Activated T-cell treated with anti-CD3 and anti-CD28 coated beads for 24 hours (primary cell): ENCODE measurements at places on chromosomes 12 and 14.

GRCh38 chr12:63440048-63440447 lies 228.2 kb downstream of the DPY19L2 start:
- no peak for DNase-seq

- DNase-seq, result no peak
Measured at GRCh38 chr12:49461221-49461620, 77.6 kb upstream of the KCNH3 start.

DNA sequence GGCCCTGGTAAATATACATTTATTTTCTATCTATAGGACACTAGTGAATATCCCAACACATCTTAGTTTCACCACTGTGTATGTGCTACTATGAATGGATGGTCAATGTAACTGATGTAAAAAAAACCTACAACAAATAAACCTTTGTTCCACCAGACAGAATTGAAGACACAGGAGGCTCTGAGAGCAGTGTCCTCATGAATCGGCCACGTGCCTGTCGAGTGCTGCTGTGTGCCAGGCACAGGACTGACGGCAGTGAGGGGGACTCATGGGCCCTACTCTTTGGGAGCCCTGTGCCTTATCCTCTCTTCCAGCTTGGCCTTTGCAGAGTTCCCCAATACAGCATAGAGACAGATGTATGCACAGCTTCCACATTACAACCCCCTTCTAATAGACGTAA lies 18.2 kb downstream of the CINP start:
- no peak for DNase-seq

DNA sequence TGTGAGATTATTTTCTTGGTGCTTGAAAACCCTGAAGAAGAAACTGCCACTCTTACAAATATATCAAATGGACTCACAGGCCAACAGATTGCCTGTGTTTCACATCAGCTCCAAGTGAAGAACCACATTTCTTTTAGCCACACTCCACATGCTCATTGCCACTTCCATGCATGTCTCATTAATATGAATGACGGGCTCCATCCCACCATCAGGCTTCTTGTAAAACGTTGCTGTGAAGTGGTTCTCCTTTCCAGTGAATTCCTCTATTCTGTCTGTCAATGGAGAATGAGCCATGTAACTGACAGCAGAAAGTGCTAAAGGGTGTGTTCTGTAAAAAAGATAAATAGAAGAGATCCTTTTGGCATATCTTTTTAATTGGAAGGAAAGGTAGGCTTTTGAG lies 188.2 kb upstream of the RMST start:
- no peak for DNase-seq

DNA sequence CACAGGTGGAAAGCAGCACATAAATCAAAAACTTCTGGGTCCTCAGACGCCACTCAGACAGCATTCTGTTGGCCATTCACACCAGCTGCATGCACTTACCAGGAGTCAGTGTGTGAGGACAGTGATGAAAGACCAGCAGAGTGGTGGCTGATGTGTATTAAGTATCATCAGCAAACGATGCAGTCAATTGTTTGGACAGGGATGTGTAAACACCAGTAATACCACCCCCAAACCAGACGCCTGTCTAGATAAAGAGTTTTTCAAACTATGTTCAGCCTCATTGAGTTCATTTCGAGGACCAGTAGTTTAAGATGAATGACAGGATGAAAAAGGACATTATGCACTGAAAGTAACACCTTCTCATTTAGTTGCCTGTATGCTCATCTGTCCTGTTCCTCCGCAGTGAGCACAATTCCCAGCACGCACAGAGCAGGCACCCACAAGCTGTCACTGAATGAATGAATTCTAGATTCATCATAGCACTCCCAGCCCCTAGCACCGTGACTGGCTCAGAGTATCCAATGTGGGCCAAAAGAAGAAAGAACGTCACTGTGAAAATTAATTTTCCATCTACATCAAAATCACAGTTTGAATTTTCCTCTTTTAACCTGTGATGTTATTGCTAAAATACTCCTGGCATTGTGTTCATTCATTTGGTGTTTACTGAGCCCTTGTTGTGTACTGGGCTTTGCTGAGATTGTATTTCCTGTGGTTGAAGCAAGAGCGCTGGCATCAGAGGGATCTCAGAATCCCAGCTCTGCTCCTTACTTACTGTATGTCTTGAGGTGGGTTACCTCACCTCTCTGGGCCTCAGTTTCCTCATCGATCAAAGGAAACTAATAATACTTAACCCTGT lies 124.8 kb upstream of the NOS1 start:
- DNase-seq, result no peak

GRCh38 chr14:55938249-55938791 lies 179.9 kb upstream of the PELI2 start:
- DNase-seq, result no peak

DNA sequence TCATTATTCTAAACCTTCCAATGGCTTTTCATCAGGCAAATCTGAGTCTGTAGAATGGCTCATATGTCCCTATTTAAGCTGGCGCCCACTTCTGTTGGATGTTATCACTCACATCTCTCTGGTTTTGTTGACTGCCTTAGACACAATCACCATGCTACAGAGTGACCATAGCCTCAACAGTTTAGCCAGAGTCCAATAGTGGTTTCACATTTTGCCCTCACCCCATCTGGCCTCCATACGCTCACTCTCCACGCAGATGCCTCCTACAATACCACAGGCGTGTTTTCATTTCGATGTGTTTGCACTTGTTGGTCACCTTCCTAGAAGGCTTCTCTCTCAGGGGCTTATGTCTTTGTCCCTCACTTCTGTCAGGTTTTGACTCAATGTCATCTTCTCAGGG lies 3.4 kb downstream of the KLRB1 start:
- DNase-seq, result no peak

GRCh38 chr12:65923228-65923627 lies 98.9 kb downstream of the HMGA2 start:
- no peak for DNase-seq

DNA sequence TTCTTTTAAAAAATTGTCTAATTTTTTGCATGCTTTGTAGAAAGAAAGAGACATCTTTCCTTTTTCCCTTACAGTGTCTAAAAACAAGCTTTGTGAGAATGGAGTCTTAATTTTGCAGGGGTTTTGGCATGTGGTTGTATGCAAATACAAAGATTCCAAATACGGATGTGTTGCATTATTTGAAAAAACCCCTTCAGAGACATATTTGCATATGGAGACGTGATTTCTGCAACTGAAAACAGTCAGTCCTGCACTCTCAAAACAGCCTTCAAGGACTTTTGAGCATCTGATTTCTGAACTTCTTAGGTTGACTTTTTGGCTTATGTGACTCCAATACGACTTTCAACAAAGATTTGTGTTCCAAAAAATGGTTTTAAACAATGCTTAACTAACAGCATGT lies 7.8 kb downstream of the IRAK3 start:
- no peak for DNase-seq

DNA sequence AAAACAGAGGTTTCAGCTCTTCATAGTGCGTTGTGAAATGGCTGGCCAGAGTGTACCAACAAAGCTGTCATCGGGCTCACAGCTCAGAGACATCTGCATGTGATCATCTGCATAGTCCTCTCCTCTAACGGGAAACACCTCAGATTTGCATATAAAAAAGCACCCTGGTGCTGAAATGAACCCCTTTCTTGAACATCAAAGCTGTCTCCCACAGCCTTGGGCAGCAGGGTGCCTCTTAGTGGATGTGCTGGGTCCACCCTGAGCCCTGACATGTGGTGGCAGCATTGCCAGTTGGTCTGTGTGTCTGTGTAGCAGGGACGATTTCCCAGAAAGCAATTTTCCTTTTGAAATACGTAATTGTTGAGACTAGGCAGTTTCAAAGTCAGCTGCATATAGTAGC lies 14.3 kb upstream of the PAPLN start:
- no peak for DNase-seq

DNA sequence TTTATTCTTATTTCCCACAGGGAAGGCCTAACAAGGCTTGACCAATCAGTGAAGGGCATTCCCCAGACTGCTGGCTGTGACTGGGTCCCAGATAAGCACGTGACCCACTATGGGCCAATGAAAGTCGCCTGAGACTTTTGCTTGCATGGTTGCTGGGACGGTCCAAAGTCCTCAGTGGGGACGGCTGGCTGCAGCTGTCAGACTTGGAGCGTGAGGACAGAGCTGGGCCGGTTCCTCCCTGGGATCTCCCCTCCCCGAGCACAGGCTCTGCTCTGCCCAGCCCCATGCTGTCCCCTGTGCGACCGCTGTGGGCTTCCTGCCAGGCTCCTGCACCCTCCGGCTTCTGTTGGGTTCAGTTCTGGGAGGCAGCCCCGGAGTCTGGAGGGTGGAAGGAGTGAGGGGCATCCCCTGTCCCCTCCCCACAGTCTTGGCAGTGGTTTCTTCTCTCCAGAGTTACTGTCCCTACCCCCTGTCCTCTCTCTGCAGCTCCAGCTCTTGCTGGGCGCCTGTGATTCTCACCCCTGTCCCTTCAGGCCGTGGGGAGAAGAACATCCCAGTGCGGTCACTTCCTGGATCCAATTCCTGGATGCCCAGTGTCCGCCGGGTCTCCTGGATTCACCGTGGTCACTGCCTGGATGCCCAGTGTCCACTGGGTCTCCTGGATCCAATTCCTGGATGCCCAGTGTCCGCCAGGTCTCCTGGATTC lies 50.1 kb downstream of the GALNT9 start:
- no peak for DNase-seq

- DNase-seq, result no peak
Measured at GRCh38 chr12:111759991-111760390, 6.7 kb upstream of the ALDH2 start.

DNA sequence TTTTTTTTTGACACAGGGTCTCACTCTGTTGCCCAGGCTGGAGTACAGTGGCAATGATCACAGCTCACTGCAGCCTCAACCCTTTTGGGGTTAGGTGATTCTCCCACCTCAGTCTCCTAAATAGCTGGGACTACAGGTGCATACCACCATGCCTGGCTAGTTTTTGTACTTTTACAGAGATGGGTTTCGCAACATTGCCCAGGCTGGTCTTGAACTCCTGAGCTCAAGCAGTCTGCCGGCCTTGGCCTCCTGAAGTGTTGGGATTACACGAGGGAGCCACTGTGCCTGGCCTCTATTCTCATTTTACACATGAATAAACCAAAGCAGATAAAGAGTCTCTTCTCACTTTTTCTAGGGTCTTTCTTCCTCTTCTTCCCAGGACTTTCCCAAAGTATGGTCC lies 3.2 kb downstream of the TOMM20L start:
- no peak for DNase-seq

DNA sequence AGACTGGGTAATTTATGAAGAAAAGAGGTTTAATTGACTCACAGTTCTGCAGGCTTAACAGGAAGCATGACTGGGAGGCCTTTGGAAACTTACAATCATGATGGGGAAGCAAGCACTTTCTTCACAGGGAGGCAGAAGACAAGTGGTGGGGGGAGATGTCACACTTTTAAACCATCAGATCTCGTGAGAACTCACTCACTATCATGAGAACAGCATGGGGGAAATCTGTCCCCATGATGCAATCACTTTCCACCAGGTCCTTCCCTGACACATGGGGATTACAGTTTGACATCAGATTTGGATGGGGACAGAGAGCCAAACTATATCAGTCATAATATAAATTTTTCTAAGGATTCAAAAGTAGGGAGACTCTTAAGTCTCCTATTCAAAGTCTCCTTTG lies 46.0 kb downstream of the SPIC start:
- DNase-seq, result no peak

DNA sequence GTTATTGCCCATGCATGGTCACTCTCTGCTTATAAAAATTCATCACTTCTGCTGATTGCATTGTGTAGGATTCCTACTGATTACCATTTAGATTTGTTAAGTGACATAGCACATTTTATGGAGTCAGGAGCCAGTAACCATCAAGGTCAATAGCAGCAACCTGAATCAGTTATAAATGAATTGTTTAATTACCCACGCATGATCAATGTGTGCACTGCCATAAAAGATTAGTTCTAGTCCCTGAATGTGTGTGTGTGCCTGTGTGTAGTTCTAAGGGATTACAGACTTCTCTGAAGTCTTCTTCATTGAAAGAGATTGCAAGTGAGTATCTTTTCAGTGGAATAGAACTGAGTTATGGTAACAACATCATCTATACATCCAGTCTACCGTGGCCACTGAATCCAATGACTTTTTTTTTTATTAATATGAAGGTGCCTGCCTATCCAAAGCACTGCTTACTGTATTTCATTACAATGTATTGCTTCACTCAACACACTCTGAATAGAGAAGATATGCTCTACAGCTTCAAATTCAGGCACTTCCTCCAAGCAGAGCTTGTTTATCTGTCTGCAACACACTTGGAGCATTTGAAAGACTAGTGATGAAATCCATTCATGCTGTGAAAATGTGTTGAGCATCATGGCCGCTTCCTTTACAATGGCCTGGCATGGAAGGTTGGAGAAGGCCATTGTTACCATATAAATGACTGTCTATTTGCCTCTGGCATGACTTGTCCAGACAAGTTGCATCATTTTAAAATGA lies 381.7 kb downstream of the DIO2 start:
- DNase-seq, result no peak

DNA sequence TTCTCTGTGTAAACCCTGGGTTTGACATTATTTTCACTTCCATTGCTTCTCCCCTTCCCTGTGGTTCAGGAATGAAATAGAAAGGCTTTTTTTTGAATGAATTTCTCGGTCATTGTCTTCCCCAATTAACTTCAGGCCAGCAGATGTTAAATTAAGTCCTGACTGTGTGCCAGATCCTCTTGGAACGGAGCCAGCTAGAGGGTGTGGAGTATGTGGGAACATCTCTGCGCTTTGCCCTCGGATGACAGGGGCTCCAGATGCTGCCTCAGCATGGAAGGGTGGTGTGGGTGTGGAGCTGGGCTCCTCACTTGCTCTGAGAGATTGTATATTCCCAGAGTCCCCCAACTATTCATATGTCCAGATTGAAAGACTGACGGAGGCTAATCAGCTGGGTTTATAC lies 13.1 kb downstream of the KRT85 start:
- no peak for DNase-seq

DNA sequence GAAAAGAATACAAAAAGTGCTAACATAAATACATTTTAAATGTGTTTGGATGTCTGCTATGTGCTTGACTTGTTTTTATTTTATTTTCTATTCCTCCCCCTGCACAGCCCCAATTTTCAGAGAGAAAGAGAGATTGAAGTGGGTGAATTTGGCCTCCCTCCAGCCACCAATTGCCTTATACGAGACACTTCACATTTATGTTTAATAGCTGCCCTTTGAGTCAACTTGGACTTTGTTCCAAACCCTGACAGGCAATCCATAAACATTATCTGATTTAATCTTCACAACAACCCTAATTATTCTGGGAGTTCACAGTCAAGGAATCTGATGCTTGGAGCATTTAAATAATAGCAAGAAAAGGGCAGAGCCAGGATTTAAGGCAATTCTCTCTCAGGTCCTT lies 161.7 kb downstream of the SLC15A4 start:
- DNase-seq, result no peak

- DNase-seq, result no peak
Measured at GRCh38 chr12:13074396-13075117, 28.9 kb downstream of the GSG1 start.

DNA sequence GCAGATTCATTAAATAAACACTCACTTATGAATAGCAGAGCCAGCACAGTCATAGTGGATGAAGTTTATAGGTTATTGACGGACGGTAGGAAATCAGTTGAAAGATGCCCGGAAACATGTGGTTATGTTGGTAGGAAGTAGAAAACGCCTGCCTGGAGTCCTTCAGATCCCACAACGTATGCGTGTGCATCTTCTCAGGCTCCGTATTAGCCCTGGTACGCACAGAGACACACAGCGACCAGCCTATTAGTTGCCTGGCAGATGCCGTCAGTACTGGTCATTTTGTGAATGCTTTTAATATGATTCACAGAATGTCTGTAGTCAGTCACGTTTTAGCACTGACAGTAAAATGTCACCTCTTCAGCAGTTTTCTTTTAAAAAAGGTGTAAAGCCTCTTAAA lies 196.4 kb downstream of the RGS6 start:
- DNase-seq, result no peak
